ENCODE measurements at places on chromosomes 6 and 20. TPM values are rescaled to one million over a fixed set of nuclear protein-coding genes. Genes with fewer than 3 reads are reported as not detected.

The KCNK15 gene
- total RNA-seq = 1.1 TPM

DNA sequence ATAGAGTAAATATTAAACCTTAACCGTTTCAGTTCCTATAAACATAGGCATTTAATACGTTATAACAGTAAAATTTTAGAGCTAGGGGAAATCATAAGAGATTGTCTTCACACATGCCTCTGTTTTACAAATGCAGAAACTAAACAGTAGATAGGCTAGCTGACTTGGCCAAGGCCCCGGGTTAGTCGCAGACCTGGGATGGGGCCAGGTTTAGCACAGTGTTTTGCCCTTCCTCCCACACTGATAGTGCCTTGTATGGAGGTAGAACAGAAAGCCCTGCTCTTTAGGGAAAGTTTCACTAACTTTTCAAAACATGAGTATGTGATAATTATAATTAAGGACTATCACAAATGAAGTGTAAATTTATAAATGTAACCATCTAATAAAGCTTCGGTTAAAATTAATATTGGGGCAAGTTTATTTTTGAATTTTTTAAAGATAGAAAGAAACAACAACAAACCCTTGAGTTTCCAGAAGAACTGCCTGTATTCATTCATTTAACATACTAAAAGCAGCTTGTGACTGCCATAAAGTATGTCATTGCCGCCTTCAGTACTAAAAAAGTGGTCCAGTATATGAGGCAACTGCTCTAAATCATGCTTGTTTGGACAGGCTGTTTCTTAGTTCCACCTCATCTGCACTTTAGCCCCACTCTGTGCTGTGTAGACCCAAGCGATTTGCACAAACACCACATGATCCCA is 62.5 kb upstream of the LOC128125822 start:
- no peak for DNase-seq

The MYL9 gene
- 0.26 TPM for total RNA-seq

DNA sequence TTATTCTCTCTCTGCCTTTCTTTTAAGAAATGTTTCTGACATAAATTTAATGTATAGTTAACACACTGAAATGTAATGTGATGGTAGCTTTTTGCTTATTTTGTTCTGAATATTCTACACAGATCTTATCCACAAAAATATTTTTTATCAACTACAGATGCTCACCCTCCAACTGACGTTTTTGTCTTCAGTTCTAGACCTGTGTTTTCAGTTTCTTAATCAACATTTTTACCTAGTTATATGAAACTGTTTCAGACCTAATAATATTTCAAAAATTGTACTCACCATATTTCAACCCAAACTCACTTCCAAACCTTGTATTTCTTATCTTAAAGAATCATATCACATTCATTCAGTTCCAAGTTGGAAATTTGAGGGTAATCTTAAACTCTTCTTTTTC is 452.8 kb downstream of the RFPL4B start:
- no peak for DNase-seq

- DNase-seq = no peak
Measured at GRCh38 chr6:23097566-23097965, 528.2 kb downstream of the HDGFL1 start.

The OR12D2 gene
- not detected for total RNA-seq

- DNase-seq = no peak
Measured at GRCh38 chr20:7959484-7959883, 19.2 kb upstream of the HAO1 start.

The BPI gene
- not detected for total RNA-seq

The LRRC73 gene
- 0.12 TPM for total RNA-seq

DNA sequence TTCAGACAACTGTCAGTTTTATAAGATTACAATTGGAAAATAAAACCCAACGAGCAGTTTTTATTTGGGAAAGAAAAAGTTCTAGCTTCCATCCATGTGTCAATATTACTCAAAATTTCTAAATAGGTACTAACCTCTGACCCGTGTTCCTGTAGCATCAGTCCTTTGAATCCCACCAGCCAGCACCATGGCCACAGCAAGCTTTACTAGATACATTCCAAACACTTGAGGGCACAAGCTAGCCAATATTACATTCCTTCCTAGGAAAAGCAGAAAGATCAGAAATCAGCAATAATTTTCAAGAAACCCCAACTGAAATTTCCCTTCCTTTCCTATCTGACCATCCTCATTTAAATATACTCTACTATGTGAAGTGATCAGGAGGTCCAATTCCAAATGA is 19.2 kb downstream of the ASF1A start:
- DNase-seq = no peak

DNA sequence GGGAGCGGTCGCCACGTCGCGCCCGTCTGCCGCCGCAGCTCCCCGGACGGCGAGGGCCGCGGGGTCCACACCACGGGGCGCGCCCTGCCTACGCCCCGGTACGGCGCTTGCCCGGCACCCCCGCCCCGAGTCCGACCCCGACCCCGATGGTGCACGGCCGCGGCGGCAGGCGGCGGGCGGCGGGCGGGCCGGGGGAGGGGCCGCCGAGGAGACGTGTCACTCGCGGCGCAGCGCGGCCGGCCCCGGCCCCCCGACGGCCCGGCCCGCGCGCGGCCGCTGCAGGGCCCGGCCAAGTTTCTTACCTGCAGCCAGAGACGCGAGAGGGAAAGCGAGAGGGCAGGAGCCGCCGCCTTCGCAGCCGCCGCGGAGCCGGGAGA is 328 bp downstream of the RRBP1 start:
- no peak for DNase-seq

GRCh38 chr20:38249536-38250310 is 10.8 kb downstream of the KIAA1755 start:
- DNase-seq = no peak

Measured in activated T-helper 1 cell treated with anti-CD3 and anti-CD28 coated beads, Interleukin-12 subunit alpha, Interleukin-12 subunit beta, Interleukin-2, Interleukin-4 antibody, amounts not matched to agents 30 ng/mL and 10 ng/mL and 1 ng/mL, durations not matched to agents 14 hours and 24 hours and 36 hours (primary cell).